NCI-H1417 (cell line): ENCODE measurements at places on chromosomes 6 and 20.

- DNase-seq, result no peak
Measured at GRCh38 chr6:118485601-118486550, 62.2 kb upstream of the PLN start.

DNA sequence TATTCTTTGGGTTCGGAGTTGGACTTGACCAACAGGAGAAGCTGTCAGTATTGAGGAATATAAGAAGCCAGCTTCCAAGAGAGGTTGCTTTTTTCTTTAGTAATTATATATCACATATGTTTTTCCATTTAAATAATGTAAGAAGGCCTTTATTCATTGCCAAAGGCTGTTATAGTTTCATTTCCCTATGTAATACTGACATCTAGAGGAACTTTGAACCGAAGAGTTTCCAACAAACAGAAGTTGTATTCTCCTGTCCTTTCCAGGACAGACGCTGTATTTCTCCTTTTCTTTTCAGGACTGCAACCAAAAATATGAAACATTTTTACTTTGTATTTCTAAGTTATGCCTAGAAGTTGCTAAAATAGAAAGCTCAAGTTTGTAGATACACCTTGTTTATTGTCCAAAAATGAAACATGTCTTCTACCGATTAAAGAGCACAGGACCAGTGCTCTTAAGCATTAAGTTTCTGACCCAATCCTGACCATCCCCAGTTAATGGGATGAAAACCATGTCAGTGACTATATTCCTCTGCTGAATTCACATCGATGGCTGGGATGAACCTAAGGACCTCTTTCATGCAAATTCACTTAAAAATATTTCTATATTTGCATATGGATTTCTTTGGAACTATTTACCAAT lies 55.1 kb downstream of the MYLK4 start:
- DNase-seq, result no peak

GRCh38 chr6:25714765-25715164 lies 39.8 kb upstream of the SLC17A4 start:
- DNase-seq, result no peak

- peak; percentile 68 for DNase-seq
Measured at GRCh38 chr20:48791014-48791413, 36.8 kb downstream of the PREX1 start.

- no peak for DNase-seq
Measured at GRCh38 chr20:57582432-57583288, 21.8 kb downstream of the PCK1 start.

- DNase-seq, result no peak
Measured at GRCh38 chr6:138620630-138621029, 121.3 kb upstream of the NHSL1 start.

GRCh38 chr20:25378189-25378883 lies 12.3 kb downstream of the ABHD12 start:
- no peak for DNase-seq
